ENCODE measurements at places on chromosomes 1 and 21. TPM values are rescaled to one million over a fixed set of nuclear protein-coding genes. Genes with fewer than 3 reads are reported as not detected.

The CLDN8 gene
- not detected for total RNA-seq

The ASTN1 gene
- 0.32 TPM for total RNA-seq

The ADORA1 gene
- 0.52 TPM for total RNA-seq

The OR2T4 gene
- total RNA-seq = not detected

The PTPRC gene
- not detected for total RNA-seq

The ELF3 gene
- 1.9 TPM for total RNA-seq

The S100A8 gene
- total RNA-seq = not detected

The SNRPE gene
- 90.6 TPM for total RNA-seq

The PLEKHA6 gene
- 3.7 TPM for total RNA-seq

The OPRD1 gene
- 0.16 TPM for total RNA-seq

The ABCD3 gene
- total RNA-seq = 22.8 TPM

The TNFAIP8L2 gene
- total RNA-seq = not detected

The CA6 gene
- total RNA-seq = not detected

The CFAP107 gene
- total RNA-seq = not detected

The SPRR2G gene
- total RNA-seq = not detected

The AGT gene
- 1.5 TPM for total RNA-seq

The CAPN2 gene
- total RNA-seq = 187 TPM

The DCST1 gene
- not detected for total RNA-seq

The MTARC1 gene
- total RNA-seq = 4.6 TPM

The IFI44 gene
- 10.5 TPM for total RNA-seq

The EVI5 gene
- 12.9 TPM for total RNA-seq

The L1TD1 gene
- total RNA-seq = 0.78 TPM

The FCRL1 gene
- total RNA-seq = not detected

The PTPN7 gene
- total RNA-seq = not detected

The PM20D1 gene
- not detected for total RNA-seq

The ACP6 gene
- 10.0 TPM for total RNA-seq

The CYYR1 gene
- 1.4 TPM for total RNA-seq

The KRTAP12-2 gene
- total RNA-seq = not detected

The TPR gene
- 38.5 TPM for total RNA-seq

The MPL gene
- total RNA-seq = not detected

The SPRR1A gene
- total RNA-seq = not detected

The LDLRAD2 gene
- not detected for total RNA-seq

The CDC20 gene
- total RNA-seq = 117 TPM

The SH2D5 gene
- total RNA-seq = 0.56 TPM

The CORT gene
- total RNA-seq = not detected

The SEC16B gene
- 2.1 TPM for total RNA-seq

The KRTAP21-2 gene
- not detected for total RNA-seq

The LHX8 gene
- not detected for total RNA-seq

The MFSD2A gene
- total RNA-seq = 0.32 TPM

The CLDN14 gene
- 0.39 TPM for total RNA-seq

The C1QTNF12 gene
- total RNA-seq = 0.88 TPM

The DESI2 gene
- 47.3 TPM for total RNA-seq

The MEX3A gene
- 7.0 TPM for total RNA-seq

The HSD11B1 gene
- 168 TPM for total RNA-seq

The C1orf35 gene
- total RNA-seq = 7.6 TPM

The LCE2C gene
- not detected for total RNA-seq

The CATSPERE gene
- total RNA-seq = 0.13 TPM

The CAP1 gene
- 218 TPM for total RNA-seq

The ANKRD45 gene
- total RNA-seq = 0.52 TPM

The AGTRAP gene
- 69.1 TPM for total RNA-seq

The FHAD1 gene
- total RNA-seq = 0.39 TPM

The KCNT2 gene
- total RNA-seq = 4.8 TPM

The OR2L3 gene
- total RNA-seq = not detected

The AMY2A gene
- total RNA-seq = not detected

The A3GALT2 gene
- 1.0 TPM for total RNA-seq

The TMEM54 gene
- 113 TPM for total RNA-seq

The SELP gene
- total RNA-seq = not detected
